Stimulated activated CD8-positive, alpha-beta memory T cell treated with anti-CD3 and anti-CD28 coated beads, Interleukin-7, amount 100 ng/mL, for 1 hour (primary cell): ENCODE measurements at places on chromosomes 7 and 10.

- no peak for DNase-seq
Observed at GRCh38 chr10:133013463-133013862, 71.1 kb upstream of the CFAP46 start.

GRCh38 chr10:129969184-129969910 is 5.3 kb upstream of the EBF3 start:
- DNase-seq, result no peak

- peak; percentile 6 for DNase-seq
Observed at GRCh38 chr10:74078037-74078436, 72.6 kb downstream of the AP3M1 start.

- DNase-seq, result no peak
Observed at GRCh38 chr7:43114458-43114780, 2.0 kb downstream of the HECW1 start.

DNA sequence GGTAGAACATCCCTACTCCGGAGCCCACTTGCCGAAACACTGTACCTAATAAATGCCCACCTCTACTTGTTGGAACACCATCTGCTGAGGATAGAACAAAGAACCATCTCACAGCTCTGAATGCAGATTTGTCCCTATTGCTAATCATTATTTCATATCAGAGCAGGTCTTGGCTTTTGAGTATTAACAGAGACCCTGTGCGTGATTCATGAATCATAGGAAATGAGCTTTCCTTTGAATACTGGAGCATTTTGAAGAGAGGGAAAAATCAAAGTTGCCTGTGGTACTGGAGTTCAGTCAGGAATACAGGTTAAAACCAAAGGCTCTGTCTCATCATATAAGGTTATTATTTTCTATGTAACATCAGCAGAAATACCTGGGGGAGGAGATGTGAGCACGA is 1132.3 kb downstream of the XPNPEP1 start:
- no peak for DNase-seq

DNA sequence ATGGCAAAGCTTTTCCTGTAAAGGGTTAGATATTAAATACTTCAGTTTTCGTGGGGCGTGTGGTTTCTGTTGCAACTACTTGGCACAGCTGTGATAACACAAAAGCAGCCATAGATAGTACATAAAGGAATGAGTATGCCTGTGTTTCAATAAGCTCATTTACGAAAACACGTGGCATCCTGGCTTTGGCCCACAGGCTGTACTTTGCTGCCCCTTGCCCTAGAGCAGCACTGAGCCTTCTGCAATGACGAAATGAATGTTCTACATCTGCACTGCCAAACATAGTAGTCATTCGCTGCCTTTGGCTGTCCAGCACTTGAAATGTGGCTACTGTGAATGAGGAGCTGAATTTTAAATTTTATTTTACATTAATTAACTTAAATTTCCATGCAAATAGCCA is 376.2 kb upstream of the TPK1 start:
- DNase-seq, result no peak

- no peak for DNase-seq
Observed at GRCh38 chr10:103558911-103559310, 65.4 kb downstream of the NEURL1 start.

GRCh38 chr10:21092683-21093524 is 195.8 kb upstream of the NEBL start:
- no peak for DNase-seq

- no peak for DNase-seq
Observed at GRCh38 chr7:71896535-71896934, 515.6 kb downstream of the CALN1 start.

DNA sequence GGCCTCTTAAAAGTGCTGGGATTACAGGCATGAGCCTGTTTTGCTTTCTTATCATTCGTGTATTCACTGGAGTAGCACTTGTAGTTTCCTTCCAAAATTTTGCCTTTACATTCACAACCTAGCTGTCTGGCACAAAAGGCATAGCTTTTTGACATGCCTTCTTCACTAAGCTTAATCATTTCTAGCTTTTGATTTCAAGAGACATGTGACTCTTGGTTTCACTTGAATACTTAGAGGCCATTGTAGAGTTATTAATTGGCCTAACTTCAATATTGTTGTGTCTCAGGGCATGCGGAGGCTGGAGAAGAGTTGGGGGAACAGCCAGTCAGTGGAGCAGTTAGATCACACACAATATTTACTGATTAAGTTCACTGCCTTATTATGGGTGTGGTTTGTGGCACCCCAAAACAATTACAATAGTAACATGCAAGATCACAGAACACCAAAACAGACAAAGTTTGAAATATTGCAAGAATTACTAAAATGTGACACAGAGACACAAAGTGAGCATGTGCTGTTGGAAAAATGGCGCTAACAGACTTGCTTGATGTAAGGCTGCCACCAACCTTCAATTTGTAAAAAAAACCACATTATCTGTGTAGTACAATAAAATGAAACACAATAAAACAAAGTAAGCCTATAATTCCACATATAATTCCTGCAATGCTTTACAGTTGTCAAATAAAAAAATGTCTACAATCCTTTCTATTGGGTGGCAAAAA is 43.1 kb downstream of the BRAF start:
- DNase-seq, result no peak
